Caudate nucleus (tissue), 63 donors: ENCODE measurements at places on chromosomes 3 and 15.

GRCh38 chr15:91311986-91312385, 211.9 kb downstream of the SV2B start:
- no peak for DNase-seq

DNA sequence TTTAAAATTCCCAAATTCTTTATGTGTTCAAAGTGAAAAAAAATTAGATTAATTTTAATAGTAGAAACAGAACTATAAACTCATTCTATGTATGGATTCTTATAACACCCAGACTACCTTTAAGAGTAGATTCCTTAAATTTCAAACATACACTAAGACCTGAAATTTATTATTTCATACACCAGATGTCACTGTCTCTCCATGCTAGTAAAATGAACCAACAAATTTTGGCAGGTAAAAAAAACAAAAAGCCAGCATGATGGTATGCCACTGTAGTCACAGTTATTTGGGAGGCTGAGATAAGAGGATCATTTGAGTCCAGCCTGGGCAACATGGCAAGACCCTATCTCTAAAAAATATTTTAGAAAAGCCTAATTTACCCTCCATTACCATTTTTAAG, 461.3 kb upstream of the NAALADL2 start:
- DNase-seq: no peak

DNA sequence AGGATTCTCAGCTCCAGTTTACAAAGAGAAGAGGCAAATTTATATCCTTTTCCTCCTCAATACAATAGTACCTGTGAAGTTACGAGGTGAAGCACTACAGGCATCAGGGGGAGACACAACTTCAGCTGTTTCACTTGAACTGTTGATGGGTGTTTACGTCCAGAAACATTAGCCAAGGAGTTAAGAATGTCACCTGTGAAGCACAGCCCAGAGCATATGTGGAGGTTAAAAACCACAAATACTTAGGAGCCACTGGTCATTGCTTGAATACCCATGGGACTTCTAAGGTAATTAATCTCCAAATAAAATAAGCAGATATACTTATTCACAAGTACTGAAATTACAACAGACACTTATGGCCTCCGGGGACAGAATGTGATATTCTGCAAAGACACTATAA, 246.5 kb downstream of the ULK4 start:
- no peak for DNase-seq

DNA sequence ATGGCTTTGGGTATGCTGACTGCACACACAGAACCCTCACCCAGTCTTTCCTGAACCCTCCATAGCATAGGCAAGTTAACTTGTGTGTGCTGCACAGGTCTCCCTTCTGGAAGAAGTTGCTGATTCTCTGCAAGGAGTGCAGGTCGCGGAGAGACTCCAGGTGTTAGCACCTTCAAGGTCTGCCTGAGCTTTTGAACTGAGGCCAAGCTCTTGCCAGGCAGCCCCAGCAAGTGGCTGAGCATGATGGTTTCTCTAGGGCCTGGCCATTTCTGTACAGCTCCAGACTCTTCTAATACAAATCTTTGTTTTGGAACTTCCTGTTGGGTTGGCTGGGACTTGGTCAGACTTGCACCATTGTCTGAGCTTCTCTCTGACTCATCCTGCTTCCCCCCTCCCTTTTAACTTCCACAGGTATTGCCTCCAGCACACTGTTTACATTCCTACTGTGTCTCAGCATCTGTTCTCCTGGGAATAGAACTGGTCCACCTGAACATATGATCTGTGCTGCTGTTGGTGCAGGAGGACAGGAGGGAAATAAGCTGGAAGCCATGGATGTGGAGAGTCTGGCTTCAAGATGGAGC, 53.3 kb downstream of the KY start:
- no peak for DNase-seq

DNA sequence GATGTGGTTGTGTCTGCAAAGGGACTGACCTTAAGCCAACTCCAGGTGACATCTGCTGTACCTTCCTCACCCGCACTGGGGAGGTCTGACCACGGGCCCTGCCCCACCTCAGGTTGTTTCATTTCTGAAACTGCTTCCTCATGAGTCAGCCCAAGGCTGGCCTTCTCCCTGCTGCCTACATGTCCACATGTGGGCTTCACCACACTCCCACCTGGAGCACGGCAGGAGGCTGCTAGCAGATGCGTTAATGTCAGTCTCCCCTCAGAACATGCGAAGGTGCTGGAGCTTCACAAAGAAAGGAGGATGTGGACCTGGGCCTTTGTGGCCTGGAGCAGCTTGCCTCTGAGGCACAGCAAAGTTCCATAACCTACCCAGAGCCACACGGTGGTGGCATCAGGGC, 69.4 kb upstream of the PLXNA1 start:
- no peak for DNase-seq

- no peak for DNase-seq
These were observed 11.1 kb upstream of the CELF6 start for GRCh38 chr15:72331021-72331420.

GRCh38 chr3:8660175-8661118, 15.8 kb upstream of the SSUH2 start:
- no peak for DNase-seq
